H7 (cell line): ENCODE measurements at places on chromosomes 6 and 20. TPM values are rescaled to one million over a fixed set of nuclear protein-coding genes. Genes with fewer than 3 reads are reported as not detected.

- DNase-seq: no peak
These were observed 86.4 kb upstream of the CBLN4 start for GRCh38 chr20:56091628-56092234.

The CRISP3 gene
- not detected in 2 replicates for total RNA-seq

DNA sequence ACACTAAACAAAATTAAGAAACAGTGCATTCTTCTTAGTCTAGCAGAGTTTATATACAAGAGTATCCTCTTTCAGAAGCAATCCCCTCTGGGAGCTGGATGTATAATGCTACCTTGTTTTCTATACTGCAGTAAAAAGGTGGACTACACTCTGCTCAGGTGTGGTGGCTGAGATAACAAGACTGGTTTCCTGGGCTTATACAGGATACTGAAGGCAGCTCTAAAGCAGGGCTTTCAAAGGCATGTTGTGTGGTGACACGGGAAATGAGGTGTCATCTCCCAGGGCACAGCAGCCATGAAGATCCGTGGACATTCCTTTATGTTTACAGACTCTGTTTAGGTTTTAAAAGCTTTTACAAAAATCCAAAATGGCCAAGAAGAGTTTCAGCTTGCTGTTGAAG, 136.7 kb downstream of the MAP3K4 start:
- DNase-seq: no peak

The PLEKHG1 gene
- total RNA-seq: 0.44 and 0.45 TPM in 2 replicates

- DNase-seq: no peak
These were observed 132.2 kb upstream of the TNFAIP3 start for GRCh38 chr6:137734875-137735182.

- no peak for DNase-seq
These were observed 282.9 kb upstream of the RNF217 start for GRCh38 chr6:124679387-124679786.

The PACSIN1 gene
- total RNA-seq: 3.4 and 4.9 TPM in 2 replicates

DNA sequence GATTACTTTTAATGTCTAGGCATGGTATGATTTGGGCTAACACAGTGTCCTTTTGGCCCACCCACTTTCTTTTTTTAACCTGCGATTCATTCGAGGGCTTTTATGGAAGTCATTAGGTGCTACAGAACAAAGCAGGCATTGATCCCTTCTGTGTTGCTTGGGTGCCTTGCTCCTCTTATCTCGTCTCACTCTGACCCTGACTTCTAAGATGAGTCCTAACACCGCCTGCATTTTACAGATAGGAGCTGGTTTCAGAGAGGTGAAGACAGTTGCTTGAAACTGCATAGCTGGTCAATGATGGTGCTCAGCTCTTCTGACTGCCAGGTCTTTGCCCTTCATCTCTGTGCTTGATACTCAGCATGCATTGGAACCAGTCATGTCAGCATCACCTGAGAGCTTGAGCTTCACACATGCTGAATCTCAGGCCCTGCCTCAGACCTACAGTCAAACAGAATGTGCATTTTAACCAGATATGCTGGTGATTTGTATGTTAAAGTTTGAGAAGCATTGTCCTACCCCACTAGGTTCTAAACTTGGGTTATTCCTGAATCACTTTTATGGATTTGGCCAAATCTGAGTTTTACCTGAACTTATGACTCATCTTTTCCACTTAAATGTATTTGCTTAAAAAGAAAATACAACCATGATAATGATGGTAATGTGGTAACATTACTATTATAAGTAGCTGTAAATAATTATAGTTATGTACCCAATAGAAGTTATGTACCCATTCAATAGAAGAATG, 142.3 kb downstream of the PLCB4 start:
- DNase-seq: no peak

DNA sequence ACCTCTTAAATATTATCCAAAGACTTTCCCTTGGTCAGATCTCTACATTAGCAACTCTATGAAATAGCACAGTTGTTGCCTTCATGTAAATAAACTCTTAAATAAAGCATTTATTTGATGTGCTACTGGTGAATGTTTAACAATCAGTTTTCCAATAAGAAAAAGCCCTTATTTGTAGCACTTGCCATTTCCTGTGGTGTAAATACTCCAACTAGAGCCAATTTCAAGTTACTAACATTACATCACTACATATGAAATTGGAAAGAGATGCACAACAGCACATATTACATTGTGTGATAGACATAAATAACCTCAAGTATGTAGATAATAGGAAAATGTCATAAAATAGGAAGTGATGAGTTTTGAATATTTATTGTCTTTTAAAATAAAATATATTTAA, 5.0 kb upstream of the MYB start:
- DNase-seq: no peak

The KIF25 gene
- 0.15 and 0.42 TPM in 2 replicates for total RNA-seq

DNA sequence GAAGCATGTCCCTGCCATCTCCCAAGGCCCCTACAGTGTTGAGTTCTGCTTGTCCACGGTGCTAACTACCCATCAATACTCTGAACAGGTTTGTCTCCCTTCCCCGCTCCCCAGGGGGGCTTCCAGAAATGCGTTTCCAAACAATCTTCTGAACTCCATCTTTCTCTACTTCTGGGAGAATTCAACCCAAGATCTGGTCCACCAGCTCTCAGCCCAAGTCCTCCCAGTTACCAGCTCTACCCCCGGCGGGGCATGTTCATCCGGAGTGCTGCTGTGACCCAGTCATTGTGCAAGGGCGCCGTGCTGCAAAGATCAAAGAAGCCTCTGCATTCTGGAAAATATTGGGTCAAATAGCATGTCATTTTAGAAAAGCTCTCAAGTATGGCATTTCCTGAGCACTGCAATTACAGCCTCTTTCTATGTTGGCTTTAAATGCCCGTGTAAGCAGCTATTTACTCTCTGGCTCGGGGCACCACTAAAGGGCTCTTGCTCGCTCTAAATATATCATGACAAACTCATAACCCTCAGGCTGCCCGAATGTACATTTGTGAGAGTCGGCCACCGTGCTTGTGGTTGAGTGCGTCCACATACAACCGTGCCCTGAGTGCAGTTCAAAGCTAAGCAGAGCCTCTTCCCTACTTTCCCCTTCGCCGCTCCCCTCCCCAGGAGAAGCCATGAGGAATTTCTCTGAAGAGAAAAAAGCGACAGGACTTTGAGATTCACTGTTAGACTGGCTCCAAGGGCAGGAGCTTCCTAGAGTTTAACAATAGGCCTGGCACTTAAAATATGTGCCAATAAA, 71.6 kb downstream of the BANF2 start:
- DNase-seq: no peak

- no peak for DNase-seq
These were observed 142.3 kb upstream of the CARMIL1 start for GRCh38 chr6:25136854-25137253.

- DNase-seq: no peak
These were observed 19.9 kb upstream of the RIPOR3 start for GRCh38 chr20:50711113-50711825.

DNA sequence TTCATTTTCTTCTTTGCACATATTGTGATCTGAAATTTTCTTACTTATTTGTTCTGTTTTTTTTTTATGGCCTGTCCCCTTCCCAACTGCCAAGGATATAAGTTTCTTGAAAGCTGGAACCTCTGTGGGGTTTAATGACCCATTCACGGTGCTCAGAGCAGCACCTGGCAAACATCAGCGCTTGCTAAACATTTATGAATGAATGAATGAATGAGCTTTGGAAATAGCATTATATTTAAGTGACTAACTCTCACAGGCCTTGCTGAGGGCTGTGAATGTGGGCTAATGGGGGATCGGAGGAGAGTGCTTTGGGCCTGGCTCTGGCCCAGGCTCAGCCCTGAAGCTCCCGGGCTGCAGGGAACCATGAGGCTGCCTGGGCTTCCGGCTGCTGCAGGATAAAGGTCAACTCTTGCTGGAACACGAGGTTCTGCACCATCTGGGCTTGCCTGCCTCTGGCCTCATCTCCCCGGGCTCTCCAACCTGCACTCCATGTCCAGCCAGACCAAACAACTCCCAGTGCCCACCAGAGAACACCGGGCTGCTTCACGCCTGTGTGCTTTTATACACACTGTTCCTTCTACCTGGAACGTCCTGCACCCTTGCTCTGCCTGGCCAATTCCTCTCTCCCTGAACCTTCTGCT, 14.6 kb upstream of the ARMC12 start:
- DNase-seq: peak; percentile 22

The HRH3 gene
- total RNA-seq: 0.85 and 1.9 TPM in 2 replicates

DNA sequence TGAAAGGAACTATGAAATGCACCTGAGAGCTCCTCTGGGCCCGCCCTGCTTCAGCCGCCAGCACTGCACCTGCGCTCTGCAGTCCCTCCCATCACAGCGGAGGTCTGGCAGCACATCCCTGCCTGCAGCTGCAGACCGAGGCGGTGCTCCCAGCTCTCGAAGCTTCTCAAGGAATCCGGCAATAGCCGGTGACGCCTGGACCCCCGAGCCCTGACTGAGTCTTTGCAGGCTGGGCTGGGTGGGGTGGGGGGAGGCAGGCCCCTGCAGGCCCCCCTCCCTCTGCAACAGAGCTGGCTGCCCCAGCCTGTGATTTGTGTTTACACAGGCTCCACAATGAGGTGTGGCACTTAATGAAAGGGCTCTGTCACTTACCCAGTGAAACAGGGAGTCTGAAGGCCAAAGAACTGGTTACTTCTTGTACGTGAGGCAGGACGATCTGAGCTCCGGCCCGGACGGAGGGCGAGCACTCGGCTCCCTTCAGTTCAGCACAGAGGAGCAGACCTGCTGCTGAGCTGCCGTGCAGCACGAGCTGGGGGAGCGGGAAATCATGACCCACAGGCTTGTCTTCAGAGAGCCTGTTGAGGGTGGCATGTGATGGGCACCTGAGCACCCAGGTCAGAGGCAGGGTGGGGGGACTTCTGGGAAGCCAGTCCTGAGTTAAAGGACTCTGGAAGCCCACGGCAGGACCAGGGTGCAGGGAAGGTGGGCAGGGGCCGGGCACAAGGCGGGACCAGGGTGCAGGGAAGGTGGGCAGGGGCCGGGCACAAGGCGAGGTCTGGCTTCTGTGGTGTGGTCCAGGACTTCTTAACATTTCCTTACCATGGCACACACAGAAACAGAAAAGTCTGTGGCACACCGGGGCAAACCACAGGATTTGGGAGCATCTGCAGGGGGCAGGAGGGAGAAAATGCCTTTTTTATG, 192.3 kb upstream of the THBS2 start:
- peak; percentile 64 for DNase-seq
